ENCODE measurements at places on chromosomes 16 and 17.

DNA sequence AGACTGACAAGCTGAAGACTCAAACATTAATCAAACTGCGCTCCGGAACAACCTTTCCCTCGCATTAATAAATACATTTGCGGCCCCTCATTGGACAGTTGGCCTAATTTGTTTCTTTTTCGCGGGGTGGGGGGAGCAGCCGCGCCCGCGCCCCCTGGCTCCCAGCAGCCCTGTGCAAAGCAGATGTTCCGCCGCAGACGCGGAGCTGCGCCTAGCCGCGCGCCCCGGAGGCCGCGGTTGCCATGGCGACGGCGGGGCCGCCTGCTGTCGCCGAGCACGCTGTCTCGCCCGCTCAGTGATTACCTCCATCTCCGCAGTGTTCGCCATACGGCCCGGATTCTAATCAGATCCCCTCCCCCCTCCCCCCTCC, 25.5 kb downstream of the COPZ2 start:
- peak; percentile 86 for DNase-seq

DNA sequence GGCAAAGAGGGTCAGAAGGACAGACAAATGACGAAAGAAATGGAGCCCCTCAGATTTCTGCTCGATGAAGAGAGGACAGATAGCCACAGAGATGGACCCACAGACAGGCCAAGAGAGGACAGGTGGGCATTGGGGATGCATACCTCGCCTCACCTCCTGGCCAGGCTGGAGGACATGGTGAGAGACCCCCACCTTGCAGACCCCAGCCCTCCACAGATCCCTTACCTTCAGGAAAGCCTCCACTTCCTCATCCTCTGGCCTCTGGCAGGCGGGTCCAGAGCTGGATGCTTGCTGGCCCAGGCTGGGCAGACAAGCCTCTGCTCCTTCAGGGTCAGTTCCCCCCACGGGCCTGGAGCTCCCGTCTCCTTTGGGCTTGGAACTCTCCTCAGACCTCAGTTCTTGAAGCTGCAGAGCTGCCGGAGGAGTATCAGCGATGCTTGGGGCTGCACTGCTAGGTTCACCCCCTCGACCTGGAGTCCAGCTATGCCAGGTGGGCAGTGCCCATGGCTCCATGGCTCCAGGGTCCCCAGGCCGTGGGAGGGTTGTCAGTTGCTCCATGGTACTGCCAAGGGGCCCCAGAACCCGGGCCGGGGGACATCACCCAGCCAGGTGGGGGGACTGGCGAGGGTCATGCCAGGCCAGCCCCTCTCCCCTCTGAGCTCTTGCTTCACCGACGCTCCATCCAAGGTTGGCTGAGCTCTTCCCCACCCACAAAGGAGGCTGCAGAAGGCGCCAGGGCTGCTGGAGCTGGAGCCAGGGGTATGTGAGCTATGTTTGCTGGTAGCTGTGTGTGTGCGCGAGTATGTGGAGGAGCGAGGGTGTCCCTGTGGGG, 1.0 kb downstream of the TSPOAP1 start:
- peak; percentile 72 for DNase-seq

DNA sequence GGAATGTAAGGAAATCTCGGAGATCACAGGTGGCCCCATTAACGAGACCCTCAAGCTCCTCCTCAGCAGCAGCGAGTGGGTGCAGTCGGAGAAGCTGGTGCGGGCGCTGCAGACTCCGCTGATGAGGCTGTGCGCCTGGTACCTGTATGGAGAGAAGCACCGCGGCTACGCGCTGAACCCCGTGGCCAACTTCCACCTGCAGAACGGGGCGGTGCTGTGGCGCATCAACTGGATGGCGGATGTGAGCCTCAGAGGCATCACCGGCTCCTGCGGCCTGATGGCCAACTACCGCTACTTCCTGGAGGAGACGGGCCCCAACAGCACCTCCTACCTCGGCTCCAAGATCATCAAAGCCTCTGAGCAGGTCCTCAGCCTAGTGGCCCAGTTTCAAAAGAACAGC, 16.2 kb downstream of the MLYCD start:
- no peak for DNase-seq

DNA sequence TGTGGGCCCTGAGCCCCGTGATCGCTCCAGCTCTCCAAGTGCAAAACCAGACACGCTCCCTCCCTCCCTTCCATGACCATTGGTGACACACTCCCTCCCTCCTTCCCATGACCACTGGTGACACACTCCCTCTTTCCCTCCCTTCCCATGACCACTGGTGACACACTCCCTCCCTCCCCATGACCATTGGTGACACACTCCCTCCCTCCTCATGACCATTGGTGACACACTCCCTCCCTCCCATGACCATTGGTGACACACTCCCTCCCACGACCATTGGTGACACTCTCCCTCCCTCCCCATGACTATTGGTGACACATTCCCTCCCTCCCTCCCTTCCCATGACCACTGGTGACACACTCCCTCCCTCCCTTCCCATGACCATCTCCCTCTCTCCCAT, 56.3 kb downstream of the LMF1 start:
- DNase-seq: no peak

GRCh38 chr16:84567286-84567962, 50.5 kb downstream of the COTL1 start:
- DNase-seq: no peak

Measured in activated effector memory CD4-positive, alpha-beta T cell treated with anti-CD3 and anti-CD28 coated beads, Interleukin-2, amount 50 U/mL, for 16 hours (primary cell).